A549 treated with Hydrocortisone at 1 μM for 4 hours (cell line): ENCODE measurements at places on chromosomes 3 and 15. TPM values are rescaled to one million over a fixed set of nuclear protein-coding genes. Genes with fewer than 3 reads are reported as not detected.

Gene TM4SF4
- total RNA-seq: 26.3 to 42.5 TPM (median 36.9 TPM) in 5 replicates

Gene CCR3
- total RNA-seq: not detected in 5 replicates

Gene MUSTN1
- 0.20 to 0.32 TPM in 2 of 5 replicates, not detected in the others for total RNA-seq

Gene FANCI
- total RNA-seq: 50.3 to 83.1 TPM (median 60.5 TPM) in 5 replicates

Gene CA12
- total RNA-seq: 166 to 192 TPM (median 183 TPM) in 5 replicates

Gene CLDN16
- 0.03 to 0.14 TPM (median 0.08 TPM) in 3 of 5 replicates, not detected in the others for total RNA-seq

Gene GXYLT2
- 0.87 to 1.2 TPM (median 1.1 TPM) in 5 replicates for total RNA-seq

Gene GABRA5
- total RNA-seq: 85.8 to 136 TPM (median 104 TPM) in 5 replicates

Gene SPTBN5
- 0.08 to 0.23 TPM (median 0.17 TPM) in 5 replicates for total RNA-seq

Gene LRRC31
- total RNA-seq: not detected in 5 replicates

Gene PTPRG
- 2.0 to 3.1 TPM (median 2.5 TPM) in 5 replicates for total RNA-seq

Gene LSAMP
- total RNA-seq: 0.13 to 0.22 TPM (median 0.14 TPM) in 5 replicates

Gene LINGO1
- 7.8 to 10.9 TPM (median 9.3 TPM) in 5 replicates for total RNA-seq

Gene RBP2
- not detected in 5 replicates for total RNA-seq

Gene ITGB5
- total RNA-seq: 425 to 500 TPM (median 462 TPM) in 5 replicates

Gene ARRDC4
- 0.09 to 0.23 TPM (median 0.16 TPM) in 5 replicates for total RNA-seq

Gene SYNPR
- total RNA-seq: not detected in 5 replicates

Gene GOLGA8N
- 0.91 to 1.6 TPM (median 1.3 TPM) in 5 replicates for total RNA-seq

Gene CFAP100
- not detected in 5 replicates for total RNA-seq

Gene INSYN1
- 1.9 to 3.0 TPM (median 2.3 TPM) in 5 replicates for total RNA-seq

Gene CAMK2N2
- 0.78 to 1.7 TPM (median 1.4 TPM) in 5 replicates for total RNA-seq

Gene GHRL
- total RNA-seq: 0.13 TPM in 1 of 5 replicates, not detected in the others

Gene FBXO45
- 6.0 to 8.0 TPM (median 7.1 TPM) in 5 replicates for total RNA-seq

Gene TASOR
- 16.9 to 29.3 TPM (median 19.7 TPM) in 5 replicates for total RNA-seq

Gene FEZF2
- not detected in 5 replicates for total RNA-seq

Gene GOLGA6L4
- 0.84 to 1.9 TPM (median 1.2 TPM) in 5 replicates for total RNA-seq

Gene CHL1
- total RNA-seq: not detected in 5 replicates

Gene CORO2B
- total RNA-seq: 2.7 to 4.2 TPM (median 3.3 TPM) in 5 replicates

Gene TGM4
- total RNA-seq: 0.12 to 0.30 TPM (median 0.16 TPM) in 5 replicates

Gene RGMA
- total RNA-seq: 0.25 to 0.40 TPM (median 0.31 TPM) in 5 replicates

Gene NLGN1
- not detected in 5 replicates for total RNA-seq

Gene NR2E3
- total RNA-seq: 0.14 to 0.31 TPM (median 0.22 TPM) in 5 replicates

Gene CLSTN2
- 0.02 to 0.09 TPM (median 0.02 TPM) in 5 replicates for total RNA-seq

Gene WDR93
- 0.10 to 0.24 TPM (median 0.16 TPM) in 5 replicates for total RNA-seq

Gene PRSS50
- total RNA-seq: not detected in 5 replicates

Gene SCN5A
- total RNA-seq: 0.26 to 1.6 TPM (median 0.87 TPM) in 5 replicates
